NCI-H524 treated with DMSO at 0.1 percent for 48 hours (cell line): ENCODE measurements at places on chromosomes 2 and 18.

DNA sequence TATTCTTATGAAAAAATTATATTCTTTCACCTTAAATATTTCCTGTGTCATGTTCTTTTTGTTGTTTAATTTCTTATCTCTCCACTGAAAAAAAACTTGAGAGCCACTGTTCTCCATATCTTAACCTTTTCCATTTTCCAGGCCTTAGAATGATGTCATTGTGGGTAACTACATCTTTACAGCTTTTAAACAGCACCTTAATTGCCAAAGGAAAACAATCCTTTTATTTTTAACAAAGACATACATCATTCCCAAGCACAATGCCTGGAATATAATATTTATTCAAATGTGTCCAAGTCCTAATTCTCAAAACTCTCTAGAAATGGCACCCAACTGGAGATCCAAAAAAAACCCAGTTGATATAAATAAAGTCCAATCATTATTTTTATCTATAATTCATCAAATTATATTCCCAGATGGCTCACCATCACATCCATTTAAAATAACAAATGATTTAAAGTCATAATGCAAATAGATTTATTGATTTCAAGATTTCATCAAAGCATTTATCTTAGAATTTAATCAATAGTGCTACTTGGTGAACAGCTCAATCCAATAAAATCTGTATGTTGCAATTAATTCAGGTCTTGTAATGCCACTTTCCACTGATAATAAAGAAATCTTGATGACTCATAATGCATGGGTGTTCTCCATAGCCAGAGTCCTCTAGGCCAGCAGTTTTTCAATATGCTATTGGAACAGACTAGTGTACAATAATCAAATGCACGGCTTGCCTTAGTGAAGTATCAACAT lies 107.1 kb upstream of the MAPRE2 start:
- no peak for DNase-seq

DNA sequence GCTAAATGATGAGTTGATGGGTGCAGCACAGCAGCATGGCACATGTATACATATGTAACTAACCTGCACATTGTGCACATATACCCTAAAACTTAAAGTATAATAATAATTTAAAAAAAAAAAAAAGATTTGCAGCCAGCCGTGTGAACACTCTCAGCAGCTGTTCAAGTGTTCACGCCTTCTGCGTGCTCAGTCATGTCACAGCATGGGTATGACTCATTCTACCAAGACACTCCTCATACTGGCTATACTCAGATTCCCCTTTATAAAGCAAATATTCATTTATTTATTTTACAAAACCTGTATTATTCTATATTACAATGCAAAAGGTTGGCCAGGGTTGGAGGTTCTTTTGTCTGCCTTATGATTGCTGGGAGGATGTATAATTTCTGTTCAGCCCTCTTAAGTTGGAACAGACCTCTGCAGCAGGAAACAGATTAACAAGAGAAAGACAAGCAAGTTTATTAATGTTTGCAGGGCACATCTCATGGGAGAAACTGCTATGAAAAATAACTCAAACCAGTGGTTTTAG lies 1230.6 kb upstream of the CHAC2 start:
- DNase-seq, result no peak

- DNase-seq, result no peak
Observed at GRCh38 chr2:183195397-183195796, 71.2 kb downstream of the NUP35 start.

DNA sequence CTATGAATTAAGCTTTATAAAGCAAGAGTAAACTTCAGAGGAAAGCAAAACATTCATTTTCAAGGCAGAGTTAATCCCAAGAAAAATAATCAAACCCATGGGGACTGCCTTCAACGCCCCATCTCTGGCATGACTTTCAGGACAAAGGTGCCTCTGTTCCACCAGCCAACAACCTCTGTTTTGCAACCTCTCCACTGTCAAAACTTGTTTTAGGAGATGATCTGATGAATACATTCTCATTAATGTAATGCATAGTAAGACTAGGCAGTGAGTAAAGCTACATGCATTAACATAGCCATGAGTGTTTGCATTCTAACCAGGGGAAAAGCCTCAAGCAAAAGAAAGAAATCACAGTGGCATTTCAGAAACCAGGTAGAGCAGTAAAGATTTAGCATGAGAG lies 357.0 kb downstream of the FBXO15 start:
- DNase-seq, result no peak

DNA sequence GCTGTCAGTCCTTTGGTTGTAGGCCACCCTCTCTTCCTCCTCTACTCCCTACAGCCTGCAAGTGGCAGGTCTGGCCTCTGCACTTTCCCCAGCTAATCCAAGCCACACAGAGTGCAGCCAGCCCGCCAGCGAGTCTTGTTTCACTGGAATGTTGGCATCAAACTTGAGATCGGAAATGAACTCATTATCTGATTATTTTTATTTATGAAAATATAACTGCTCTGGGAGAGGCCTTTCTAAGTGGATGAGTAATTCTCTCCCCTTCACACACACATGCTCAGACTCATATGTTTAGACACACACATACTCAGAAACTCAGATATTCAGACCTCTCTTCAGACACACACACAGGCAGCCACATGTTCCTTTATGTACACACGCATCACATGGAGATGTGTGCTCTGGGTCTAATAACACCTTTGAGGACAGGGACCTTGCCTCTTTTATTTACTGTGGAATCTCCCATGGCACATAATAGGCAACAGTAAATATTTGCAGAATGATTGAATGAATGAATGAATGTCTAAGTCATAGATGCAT lies 151.3 kb downstream of the ZFP36L2 start:
- no peak for DNase-seq

DNA sequence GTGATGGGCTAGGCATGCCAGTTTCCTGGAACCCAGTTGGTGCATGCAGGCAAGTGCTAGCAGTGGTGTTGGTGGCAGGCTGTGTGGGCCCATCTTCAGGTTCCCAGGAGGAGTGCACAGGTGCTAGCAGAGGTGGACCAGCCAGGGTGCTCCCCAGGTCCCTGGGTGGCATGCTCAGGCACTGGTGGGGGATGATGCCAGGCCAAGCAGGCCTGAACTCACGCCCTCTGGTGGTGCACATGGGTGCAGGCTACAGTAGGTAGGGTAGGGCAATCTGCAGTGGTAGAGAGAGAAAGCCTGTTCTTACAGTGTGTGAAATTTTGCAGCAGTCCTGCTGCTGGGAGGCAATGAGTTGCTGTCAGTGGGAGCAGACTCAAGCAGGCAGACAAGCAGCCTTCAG lies 1651.8 kb downstream of the DPP10 start:
- DNase-seq, result no peak

- DNase-seq, result peak; percentile 15
Observed at GRCh38 chr2:161049559-161049958, 110.7 kb upstream of the TANK start.

DNA sequence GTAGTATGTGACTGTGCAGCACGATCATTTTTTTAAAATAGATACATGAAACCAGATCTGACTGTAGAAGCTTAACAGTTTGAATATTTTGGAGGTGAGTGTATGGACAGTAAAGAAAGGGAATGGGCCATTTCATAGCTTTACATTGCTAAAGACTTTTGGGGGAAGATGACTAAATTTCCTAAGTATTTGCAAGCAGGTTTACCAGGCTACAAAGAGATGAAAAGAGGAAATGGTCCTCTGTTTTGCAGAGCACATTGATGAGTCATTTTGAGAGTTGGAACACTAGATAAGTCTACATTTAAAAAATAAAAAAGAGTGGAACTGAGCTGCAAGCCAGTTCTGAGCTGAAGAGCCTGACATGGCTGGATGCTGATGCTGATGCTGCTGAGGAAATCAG lies 115.7 kb upstream of the LRATD1 start:
- no peak for DNase-seq

DNA sequence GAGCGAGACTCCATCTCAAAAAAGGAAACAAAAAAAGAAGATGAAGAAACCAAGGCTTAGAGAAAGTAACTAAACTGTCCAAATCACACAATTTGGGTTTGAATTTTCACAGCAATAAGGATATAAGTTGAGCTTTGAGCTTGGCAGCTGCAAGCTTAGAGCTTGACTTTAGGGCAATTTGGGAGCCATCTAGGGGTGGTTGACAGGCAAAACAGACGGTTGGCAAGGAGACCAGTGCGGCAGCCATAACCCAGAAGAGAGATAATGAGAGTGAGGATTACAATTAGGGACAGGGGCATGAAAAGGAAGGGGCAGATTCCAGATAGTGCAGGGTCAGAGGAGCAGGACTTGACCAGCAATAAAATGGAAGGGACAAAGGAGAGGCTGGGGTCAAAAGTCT lies 382.2 kb upstream of the HNRNPA3 start:
- DNase-seq, result no peak

DNA sequence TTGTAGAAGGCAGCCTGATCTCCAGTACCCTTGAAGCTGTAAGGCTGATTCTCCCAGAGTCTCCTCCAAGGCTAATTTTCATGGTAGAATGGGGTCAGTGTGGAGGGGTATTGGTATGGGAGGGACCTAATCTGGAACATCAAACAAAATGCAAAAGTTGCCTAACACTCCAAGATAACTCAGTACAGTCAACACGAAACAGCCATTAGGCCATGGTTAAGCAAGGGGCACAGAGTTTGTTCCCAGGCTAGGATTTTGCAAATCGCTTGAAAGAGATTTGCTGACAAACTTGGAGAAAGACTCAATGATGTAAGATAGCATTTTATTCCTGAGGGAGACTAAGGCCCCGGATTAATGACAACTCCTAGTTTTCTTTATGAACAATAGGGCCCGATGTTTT lies 5.4 kb downstream of the PID1 start:
- DNase-seq, result no peak

- DNase-seq, result no peak
Observed at GRCh38 chr18:8562070-8562469, 47.2 kb upstream of the RAB12 start.

DNA sequence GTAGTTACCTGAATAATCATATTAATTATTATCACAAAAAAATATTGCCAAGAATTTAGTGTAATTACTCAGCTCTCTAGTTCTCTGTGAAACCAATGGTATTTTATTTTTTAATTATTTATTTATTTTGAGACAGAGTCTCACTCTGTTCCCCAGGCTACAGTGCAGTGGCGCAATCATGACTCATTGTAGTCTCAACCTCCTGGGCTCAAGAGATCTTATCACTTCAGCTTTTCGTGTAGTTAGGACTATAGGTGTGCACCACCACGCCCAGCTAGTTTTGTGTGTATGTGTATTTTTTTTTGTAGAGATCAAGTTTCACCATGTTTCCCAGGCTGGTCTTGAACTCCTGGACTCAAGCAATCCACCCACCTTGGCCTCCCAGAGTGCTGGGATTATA lies 440.4 kb upstream of the CDH20 start:
- no peak for DNase-seq

- no peak for DNase-seq
Observed at GRCh38 chr18:66210875-66211274, 393.0 kb downstream of the CDH19 start.

- no peak for DNase-seq
Observed at GRCh38 chr2:28390746-28391563, 1.7 kb upstream of the FOSL2 start.
